ENCODE measurements at places on chromosomes 12 and 14.

DNA sequence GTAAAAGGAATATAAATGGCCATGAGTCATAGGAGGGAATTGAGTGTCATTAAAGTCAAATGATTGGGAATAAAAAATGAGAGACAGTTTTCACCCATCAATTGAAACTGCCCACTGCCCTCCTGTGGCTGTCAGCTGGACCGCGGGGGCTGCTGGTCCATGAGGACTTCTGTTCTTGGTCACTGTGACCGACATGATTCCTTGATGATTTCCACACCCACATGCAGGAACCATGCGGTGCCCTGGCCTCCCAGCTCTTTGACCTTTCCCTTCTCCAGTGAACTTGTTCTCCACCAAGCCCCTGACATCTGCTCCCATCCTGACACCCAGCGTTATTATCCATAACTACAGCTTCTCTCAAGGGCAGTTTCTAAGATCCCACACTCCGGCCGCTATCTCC, 48.4 kb downstream of the C12orf75 start:
- no peak for DNase-seq

DNA sequence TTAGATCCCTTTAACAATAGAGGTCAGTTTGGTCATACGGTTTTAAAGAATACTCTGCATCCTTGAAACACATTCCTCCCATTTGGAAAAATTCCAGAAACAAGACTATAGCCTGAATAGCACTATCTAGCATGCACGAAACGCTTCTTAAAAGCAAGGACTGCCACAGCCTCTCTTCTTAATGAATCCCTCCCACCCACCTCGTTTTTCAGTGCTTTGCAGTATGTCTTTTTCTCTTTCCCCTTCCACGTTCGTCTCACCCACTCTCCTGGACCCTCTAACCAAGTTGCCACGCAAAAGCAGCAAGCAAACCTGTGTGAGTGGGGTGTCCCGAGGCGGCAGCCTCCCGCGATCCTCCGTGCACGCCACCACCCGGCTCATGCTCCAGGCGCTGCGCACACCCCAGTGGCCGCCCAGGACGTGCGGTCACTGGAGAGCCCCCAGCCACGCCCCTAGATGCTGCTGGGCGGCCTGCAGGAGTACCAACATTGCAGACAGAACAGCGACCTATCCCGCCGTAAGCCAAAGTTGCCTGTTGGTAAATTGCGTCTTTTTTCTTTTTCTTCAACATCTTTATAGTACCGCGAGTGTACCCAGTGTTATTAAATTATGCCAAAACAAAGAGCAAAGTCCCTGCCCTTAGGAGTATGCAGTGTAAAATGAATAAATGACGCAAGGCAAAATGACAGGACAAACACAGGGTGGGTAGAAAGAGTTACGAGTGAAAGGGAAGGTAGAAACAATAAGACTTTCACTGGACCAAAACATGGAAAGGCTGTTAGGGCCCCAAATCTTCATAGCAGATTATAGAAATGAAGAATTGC, at the start of gene SLC38A4:
SLC38A4 (minus strand) TSS at position 407 of the 824 bp plus-strand sequence. CDS start 32,926 bp downstream, outside the sequence.
- DNase-seq: no peak

DNA sequence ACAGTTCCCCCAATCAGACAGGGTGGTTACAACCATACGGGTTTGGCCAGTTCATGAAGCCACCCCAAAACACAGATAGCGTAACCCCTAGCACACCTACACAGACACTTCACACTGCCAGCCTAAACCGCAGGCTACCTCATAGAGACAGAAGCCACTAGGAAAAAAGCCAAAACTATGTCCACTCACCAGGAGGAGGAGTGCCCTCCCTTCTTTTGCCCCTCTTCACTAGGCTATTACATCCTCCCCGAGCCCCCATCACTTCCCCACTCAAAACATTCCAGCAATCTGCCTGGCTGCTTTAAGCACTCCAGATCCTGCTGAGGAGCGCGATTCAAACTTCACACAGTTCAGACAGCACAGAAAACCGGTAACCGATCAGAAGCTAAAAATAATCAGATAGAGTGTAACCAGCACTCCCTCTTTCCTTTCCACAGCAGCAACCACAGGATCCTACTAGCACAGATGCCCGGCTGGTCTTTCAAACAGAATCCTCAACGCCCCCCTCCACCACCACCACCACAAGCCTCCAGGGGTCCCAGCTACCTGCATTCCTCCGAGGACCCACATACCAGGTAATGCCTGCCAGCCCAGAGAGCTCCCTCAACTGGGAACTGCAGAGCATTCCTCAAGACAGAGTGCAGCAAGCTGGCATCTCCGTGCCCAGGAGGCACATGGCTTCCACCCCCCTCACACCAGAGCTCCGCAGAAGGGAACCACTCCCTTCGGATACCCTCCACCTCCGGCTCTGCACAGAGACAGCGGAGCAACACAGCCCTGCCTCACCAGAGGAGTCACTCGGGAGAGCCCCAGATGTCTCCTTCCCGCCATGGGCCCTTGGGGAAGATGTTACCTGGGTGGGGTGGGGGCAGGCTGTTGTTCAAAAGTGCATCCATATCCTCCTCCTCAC, 1.5 kb downstream of the CHD4 start:
- DNase-seq: no peak

GRCh38 chr14:34318014-34318413, 144.0 kb downstream of the SPTSSA start:
- DNase-seq: no peak

DNA sequence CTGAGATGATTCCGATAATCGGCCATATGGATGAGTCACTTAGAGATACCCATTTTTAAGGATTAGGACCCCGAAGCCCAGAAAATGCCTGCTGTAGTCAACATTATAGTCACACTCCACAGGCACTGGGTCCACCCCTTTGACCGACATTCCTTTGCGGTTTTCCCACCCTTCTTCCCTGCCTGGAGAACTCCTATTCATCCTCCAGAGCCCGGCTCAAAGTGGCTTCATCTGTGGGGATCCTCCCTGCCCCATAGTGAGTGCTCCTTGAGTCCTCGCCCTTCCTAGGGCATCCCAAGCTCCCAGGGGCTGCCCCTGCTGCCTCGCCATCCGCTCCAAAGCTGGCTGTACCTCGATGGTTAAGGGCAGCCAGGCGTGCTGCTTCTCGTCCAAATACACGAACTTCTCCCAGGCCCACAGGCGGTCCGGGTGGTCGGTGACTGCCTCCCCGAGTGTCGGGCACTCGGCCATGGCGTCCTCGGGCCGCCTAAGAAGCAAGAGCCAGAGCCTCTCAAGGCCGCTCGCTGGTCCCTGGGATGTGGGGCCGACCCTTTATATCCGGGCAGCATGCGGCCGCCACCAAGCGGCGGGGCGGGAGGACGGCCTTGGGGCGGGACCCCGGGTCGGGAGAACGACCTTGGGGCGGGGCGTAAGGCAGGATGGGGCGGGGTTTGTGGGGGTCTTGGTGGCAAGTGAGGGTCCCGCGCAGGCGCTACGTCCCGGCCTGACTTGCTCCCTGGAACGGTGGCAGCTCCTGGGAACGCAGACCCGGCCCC, at the start of gene TCL1A:
TCL1A (minus strand) TSS at position 530 of the 776 bp plus-strand sequence; CDS start at position 471, 59 bp downstream.
- DNase-seq: no peak

DNA sequence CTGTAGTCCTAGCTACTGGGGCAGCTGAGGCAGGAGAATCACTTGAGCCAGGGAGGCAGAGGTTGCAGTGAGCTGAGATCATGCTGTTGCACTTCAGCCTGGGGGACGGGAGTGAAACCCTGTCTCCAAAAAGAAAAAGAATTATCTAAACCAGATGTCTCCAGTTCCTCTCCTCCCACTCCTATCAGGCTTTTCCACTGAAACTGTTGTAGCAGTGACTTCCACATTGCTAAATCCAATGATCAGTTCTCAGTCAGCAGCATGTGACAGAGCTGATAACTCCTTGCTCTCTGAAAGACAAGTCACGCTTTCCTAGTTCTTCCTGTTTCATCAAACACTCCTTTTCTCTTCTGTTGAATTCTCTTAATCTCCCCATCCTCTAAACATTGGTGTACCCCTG, 8.6 kb downstream of the SLC38A6 start:
- no peak for DNase-seq

- no peak for DNase-seq
These were observed 14.0 kb downstream of the VSIG10 start for GRCh38 chr12:118089782-118090181.

DNA sequence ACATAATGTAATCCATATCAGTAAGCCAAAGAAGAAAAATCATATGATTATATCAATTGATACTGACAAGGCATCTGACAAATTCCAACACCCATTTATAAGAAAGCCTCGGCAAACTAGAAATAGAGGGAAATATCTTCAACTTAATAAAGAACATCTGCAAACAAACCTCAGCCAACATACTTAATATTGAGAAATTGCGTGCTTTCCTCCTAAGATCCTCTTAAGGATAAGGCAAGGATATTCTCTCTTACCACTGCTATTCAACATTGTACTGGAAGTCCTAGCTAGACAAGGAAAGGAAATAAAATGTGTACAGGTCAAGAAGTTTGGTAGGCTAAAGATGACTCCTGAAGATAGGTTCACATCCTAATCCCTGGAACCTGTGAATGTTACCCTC, 115.9 kb downstream of the DERA start:
- DNase-seq: no peak

GRCh38 chr14:31582836-31583452, 21.7 kb downstream of the NUBPL start:
- DNase-seq: no peak

- DNase-seq: no peak
These were observed 36.3 kb downstream of the STK38L start for GRCh38 chr12:27280412-27280811.

GRCh38 chr12:45582536-45582935, 147.0 kb upstream of the ARID2 start:
- no peak for DNase-seq

DNA sequence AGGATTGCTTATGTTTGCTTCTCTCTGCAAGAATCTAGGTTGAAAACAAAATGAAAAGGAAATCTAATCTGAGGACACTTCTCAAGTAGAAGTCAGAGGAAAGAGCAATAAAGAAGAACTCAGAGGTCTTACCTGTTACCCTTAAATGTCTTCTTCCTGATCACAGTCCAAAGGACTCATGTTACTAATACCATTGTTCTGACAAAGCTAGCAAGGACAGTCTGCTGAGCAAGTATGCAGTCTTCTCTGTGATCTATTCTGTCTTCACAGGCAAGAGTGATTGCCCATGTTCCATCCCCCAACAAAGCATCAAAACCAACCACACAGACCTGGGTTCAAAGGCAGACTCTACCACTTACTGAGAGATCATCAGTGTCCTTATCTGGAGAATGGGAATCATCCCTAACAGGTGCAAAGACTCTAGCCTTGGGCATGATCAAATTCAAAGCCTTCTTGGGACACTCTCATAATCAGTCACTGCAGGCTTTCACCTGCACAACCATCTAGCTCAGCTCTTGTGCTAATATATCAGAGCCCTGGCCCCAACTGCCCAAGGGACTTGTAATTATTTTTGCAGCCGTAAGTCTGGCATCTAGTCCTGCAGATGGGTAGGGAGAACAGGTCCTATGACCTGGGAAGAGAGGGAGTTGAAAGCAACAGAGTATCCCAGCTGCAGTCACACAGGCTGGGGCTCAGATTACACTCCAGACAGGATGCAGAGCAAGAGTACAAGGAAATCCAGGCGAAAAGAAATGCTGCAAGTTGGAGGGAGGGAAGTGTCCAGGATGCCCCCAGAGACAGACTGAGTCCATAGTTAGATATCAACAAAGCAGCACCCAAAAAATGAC, 97.9 kb upstream of the NUDT4 start:
- no peak for DNase-seq

DNA sequence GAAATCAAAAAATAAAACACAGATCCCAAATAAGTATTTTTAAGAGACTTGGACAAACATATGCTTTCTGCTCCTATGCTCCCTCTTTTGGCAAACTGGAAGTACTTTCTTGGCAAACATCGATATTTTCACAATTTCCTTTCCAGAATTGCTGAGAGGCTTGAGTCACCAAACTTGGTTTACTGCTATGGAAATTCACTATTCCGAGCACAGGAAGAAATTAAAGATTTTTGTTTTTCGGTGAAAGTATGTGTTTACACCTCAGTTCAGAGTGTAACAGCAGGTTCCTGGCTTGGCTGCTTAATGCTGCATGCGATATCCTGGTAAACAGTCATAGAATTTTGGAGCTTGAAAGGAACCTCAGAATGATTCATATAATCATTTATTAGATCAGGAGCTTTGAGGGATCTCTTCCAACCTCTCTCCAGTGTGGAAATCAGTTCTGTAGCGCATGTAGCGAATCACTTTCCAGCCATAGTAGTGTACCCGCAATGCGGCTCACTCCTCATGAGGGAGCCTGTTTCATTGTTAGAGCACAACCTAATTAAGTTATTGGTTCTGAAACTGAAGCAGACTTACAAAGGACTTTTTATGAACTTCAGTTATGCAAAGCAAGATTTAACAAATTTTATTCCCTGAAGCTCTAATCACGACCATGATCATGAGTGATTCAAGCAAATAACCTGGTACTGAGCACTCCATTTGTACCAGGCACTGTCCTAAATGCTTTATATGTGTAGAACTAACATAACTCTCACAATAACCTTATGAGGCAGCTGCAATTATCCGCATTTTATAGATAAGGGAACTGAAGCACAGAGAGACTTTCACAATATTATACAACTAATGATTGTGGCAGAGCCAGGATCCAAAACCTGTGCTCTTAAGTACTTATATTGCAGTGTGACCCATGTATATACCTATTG, 56.4 kb upstream of the ATP2A2 start:
- DNase-seq: no peak

DNA sequence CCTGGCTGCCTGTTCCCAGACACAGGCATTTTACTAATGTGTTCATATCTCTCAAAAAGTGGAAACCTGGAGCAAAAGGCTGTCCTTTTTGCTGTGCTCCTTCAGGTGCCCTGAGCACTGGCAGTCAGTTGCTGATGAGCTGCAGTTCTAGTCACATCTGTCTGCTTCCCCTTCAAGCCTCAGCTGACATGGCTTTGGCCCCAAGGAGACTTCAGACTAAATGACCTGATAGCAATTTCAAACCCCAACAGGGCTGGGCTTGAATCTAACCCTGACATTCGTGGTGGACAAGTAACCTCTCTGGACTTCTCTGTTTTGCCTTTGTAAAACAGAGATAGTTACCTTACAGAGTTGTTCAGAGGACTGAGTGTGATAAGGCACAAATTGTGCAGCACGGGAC, 5.7 kb downstream of the SERPINA9 start:
- no peak for DNase-seq

DNA sequence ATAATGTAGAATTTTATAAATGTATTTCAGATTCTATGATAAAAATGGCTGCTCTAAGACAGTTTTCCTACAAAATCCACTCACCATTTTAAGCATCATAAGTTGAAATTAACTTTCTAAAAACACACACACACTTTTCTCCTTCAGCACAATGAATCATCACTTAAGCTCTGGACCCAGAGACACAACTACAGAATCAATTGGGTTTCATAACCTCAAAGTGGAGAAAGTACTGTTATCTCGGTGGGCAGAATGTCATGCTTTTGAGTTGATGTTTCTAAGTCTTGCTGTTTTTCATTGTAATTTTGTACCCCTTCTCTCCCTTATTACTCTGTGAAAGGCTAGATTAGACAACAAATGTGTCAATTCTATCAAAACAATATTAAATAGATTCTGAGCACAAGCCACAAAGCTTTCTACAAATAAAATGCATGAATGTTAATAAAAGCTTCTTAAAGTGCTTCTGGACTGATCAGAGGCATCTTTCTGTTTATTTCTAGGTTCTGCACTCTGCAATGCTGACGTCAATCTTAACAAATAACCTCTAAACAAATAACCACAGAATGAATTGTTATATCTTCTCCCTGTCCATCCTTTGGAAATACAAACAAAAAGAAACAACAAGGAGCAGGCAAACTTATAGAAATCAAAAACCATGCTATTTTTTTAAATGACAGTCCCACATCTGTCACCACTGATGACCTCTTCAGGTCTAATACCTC, 8.2 kb downstream of the IPO8 start:
- DNase-seq: no peak

GRCh38 chr14:69855180-69855832, 23.9 kb upstream of the SMOC1 start:
- DNase-seq: no peak
